Caco-2 (cell line): ENCODE measurements at places on chromosomes 6 and 20. TPM values are rescaled to one million over a fixed set of nuclear protein-coding genes. Genes with fewer than 3 reads are reported as not detected.

DNA sequence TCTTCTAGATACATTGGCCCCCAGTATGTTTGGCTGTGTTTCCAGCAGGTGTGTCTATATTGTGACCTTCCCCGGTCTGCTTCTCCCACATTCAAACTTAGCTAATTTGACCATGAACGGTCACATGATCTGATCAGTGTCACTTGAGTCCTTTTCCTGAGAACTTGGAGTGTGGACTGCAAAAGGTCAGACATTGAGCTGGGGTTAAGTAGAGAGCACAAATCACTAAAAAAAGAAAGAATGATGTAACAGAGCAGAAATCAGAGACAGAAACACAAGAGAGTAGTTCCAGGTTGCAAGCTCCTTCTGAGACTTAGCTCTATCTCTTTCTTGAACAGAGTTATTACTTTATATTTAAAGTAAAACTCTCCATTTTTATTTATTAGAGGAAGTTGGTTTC is 733.9 kb downstream of the CBLN4 start:
- DNase-seq, result no peak

The CLPSL1 gene
- not detected in 2 replicates for total RNA-seq

- no peak for DNase-seq
Measured at GRCh38 chr6:68633281-68633971, 1.7 kb upstream of the ADGRB3 start.

The BCAS4 gene
- total RNA-seq, result 23.1 and 29.9 TPM in 2 replicates

DNA sequence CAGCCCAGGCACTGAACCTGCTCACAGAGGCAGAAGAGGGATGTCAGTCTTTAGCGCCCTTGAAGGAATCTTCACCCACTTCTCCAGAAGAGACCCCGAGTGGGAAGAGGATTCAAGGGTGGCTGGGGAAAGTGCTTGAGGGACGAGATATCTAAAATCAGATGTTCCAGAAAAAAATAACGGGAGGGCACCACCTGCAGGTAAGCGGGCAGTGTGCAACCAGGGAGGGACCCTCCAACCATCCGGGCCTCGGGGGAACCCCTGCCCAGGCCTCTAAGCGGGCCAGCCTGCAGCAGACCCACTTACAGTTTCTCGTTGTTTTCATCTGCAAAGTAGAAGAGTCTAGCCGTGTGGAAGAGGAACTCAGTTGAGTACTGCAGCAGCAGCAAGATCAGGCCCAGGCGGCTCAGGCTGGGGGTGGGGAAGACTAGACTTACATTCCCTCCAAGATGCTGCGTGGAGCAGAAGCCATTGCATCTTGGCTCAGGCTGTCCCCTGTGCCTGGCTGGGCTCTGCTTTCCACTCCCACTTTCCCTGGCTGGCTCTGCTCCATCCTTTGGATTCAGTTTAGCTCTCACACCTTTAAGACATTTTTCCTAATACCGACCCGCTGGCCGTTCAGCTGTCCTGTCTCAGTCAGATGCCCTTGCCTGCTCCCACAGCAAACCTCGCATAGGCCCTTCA is 71.0 kb downstream of the TRAM2 start:
- DNase-seq, result no peak

GRCh38 chr6:136763255-136763654 is 29.0 kb downstream of the MAP3K5 start:
- DNase-seq, result no peak

GRCh38 chr20:21710341-21710740 is 4.9 kb downstream of the PAX1 start:
- no peak for DNase-seq

The PAQR8 gene
- total RNA-seq, result 8.7 and 10.0 TPM in 2 replicates

- no peak for DNase-seq
Measured at GRCh38 chr6:148507774-148508173, 165.1 kb downstream of the SASH1 start.

DNA sequence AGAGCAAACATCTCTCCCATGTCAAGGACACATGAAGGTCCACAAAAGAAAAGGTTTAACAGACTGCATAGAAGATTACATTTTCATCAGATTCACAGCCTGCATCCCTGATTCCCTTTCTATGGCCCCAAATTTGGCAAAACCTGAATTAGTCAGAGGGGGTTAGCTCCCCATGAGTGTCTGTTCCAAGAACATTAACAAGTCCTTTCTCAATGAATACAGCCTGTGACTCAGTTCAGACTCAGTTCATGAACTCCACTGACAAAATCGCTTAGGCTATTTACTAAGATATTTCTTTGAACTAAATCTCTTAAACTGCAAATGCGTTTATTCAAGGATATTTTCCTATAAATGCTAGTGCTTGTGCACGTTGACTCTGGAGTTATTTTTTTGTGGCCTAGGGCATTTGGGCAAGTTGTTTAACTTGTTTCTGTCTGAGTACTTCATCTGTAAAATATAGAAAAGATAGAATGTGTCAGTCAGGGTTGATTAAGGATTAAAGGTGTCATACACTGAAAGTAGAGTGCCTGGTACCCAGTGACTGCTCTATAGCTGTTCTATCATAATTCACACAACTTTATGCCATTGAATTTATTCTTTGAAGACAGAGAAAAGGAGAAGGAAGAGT is 422.6 kb downstream of the HTR1B start:
- no peak for DNase-seq

GRCh38 chr6:50829049-50829448 is 10.4 kb downstream of the TFAP2B start:
- DNase-seq, result no peak

The PRND gene
- not detected in 2 replicates for total RNA-seq

The APCDD1L gene
- total RNA-seq, result not detected in 2 replicates

- no peak for DNase-seq
Measured at GRCh38 chr6:88368071-88368787, 202.1 kb upstream of the CNR1 start.

DNA sequence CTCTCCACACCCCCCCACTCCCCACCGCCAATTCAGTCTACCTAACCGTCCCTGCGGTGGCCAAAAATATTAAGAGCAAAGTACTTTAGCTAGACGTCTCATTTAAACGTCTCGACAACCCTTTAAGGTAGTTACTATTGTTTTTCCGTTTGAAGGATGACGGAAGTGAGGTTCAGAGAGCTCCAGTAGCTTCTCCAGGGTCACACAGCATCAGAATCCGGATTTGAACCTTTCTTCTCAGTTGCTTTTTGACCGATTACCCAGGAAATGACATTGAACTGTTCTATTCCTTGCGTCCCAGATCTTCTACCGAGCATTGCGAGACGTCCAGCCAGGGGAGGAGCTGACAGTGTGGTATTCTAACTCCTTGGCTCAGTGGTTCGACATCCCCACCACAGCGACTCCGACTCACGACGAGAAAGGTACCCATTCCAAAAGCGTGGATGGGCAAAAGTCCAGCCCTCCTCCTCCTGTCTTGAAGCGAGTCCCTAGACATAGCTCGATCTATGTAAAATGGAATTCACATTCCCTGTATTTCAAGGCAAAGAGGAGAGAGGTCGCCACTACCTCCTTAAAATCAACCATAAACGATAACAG is 2.4 kb downstream of the PRDM13 start:
- no peak for DNase-seq

The CCN6 gene
- not detected in 2 replicates for total RNA-seq

The HLA-DMB gene
- not detected in 2 replicates for total RNA-seq

- no peak for DNase-seq
Measured at GRCh38 chr6:89084954-89085353, 4.4 kb downstream of the PNRC1 start.

The CST4 gene
- total RNA-seq, result 2.7 and 4.2 TPM in 2 replicates

DNA sequence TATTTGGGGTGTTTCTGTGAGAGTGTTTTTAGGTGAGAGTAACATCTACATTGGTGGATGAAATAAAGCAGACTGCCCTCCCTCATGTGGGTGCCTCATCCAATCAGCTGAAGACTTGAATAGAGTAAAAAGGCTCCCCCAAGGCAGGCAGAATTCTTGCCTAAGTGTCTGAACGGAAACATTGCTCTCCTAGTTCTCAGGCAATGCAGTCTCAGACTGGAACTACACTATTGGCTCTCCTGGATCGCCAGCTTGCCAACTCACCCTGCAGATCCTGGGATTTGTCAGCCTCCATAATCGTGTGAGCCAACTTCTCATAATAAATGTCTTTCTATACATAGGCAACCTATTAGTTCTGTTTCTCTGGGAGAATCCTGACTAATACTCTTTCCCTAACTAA is 5.5 kb upstream of the TMEM170B start:
- no peak for DNase-seq

The ANKRD66 gene
- not detected in 2 replicates for total RNA-seq

The DEF6 gene
- 5.6 and 5.7 TPM in 2 replicates for total RNA-seq

DNA sequence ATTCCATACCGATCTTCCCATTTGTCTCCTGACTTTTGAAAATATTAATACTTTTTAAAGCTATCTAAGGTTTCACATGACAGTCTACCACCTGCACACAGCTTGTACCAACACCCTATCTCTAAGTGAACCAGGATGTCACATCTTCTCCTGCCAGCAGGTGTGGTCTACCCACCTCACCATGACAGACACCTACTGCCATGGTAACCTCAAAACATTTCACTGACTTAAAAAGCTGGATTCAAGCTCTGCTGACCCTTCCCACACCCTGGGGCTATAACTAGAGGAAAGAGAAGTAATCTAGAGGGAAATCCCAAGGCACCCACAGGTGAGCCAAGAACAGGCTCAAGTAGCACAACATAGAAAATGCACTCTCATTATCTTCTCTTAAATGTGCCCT is 1.2 kb downstream of the SLC17A3 start:
- DNase-seq, result no peak

- DNase-seq, result no peak
Measured at GRCh38 chr20:34558320-34559218, at the start of gene MAP1LC3A. Gene MAP1LC3A (plus strand): TSS chr20:34558718. CDS start chr20:34558869, 151 bp downstream.

GRCh38 chr6:107676042-107676441 is 148.1 kb downstream of the SCML4 start:
- DNase-seq, result no peak

- peak; percentile 63 for DNase-seq
Measured at GRCh38 chr6:83055366-83055964, 10.2 kb downstream of the UBE3D start.

The TTK gene
- total RNA-seq, result 37.4 and 40.0 TPM in 2 replicates

DNA sequence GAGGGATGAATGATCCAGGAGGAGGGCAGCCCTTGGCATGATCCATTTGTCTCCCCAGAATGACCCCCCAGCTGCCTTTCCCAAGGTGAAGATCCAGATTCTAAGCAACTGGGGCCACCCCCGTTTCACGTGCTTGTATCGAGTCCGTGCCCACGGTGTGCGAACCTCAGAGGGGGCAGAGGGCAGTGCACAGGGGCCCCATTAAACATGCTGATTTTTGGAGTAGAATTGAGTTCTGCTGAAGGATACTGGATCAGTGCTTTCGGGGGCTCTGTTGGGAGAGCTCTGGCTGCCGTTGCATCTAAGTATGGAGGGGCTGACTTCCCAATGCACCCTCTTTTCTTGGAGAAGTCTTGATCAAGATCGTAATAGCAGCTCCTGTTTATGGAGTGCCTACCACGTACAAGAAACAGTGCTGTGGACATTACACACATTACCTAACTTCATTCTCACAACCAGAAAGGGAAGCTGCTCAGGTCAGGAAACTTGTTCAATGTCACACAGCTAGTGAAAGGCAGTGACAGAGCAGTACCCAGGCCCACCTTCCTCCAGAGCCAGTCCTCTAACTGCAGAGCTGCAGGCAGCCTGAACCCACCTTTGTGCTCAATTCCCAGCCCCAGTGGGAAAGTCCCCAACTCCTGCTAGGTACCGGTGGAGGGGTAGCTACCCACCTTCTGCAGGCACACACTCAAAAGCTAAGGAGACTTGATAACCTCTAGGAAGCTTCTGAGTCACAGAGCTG is 5.4 kb downstream of the SPAG4 start:
- DNase-seq, result no peak

DNA sequence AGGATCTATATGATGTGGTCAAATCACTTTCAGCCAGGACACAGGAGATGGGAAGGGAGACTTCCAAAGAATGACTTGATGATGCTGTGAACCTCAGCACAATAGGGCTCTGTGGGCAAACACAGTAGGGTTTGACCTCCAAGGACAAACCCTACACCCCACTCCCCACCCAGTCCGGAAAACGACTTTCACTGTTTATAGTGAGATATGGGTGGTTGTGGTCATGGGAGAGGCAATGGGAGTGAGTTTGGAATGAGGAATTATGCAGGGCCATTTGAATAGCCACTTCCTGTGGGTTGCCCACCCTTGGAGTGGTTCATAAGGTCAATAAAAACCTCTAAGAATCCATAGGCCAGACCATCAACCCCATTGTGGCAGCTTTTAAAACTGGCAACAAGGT is 38.4 kb upstream of the PRND start:
- no peak for DNase-seq

DNA sequence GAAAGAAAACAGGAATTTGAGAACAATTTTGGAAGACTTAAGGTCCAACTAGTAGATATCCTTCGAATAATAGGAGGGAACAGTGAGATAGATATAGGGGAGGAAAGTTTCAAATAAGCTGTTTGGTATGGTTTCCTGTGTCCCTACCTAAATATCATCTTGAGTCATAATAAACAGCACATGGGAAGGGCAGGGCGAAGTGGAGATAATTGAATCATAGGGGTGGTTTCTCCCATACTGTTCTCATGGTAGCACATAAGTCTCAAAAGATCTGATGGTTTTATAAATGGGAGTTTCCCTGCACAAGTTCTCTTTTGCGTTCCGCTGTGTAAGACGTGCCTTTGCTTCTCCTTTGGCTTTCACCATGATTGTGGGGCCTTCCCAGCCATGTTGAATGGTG is 39.5 kb upstream of the ENPP5 start:
- DNase-seq, result no peak

The NKX2-4 gene
- total RNA-seq, result not detected in 2 replicates

DNA sequence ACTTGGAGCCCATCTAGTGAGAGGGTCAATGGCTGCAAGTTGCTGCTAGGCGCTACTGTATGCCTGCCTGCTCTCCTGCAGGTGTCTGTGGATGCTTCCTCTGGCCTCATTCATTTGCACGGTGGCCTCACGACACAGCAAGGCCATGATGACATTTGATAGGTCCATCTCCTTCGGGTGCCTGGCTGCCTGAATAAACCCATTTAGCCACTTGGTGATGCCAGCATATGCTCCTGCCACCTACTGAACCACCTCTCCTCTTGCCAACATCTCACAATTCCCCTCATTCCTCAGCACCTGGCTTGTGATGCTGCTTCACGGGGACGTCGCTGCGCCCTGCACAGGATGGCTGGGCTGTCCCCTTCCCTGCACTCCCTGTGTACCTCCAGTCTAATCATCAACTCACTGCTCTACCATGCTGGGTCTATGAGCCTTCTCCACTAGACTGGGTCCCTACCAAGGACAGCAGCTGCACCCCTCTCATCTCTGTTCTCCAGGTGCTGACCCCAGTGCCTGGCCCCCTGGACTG is 51.1 kb downstream of the AGPAT4 start:
- DNase-seq, result no peak

GRCh38 chr6:24522228-24523176 is 27.7 kb downstream of the ALDH5A1 start:
- no peak for DNase-seq

DNA sequence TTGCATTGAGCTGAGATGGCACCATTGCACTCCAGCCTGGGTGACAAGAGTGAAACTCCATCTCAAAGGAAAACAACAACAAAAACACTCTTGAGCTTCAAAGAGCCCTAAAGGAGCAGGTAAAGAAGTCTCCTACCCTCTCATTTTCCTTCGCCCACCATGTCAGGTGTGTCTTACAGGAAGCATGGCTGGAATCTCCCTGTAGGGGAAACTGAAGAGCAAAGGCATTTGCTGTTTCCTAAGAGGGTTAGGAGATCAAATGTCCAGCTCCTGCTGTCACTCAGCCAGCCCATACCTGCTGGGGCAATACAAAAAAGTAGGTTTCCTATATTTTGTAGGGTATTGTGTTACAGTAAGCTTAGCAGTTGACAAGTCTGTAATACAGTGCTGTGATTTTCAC is 43.3 kb downstream of the SPATA2 start:
- peak; percentile 35 for DNase-seq
